ENCODE measurements at places on chromosomes 16 and 17. TPM values are rescaled to one million over a fixed set of nuclear protein-coding genes. Genes with fewer than 3 reads are reported as not detected.

GRCh38 chr16:62814891-62815290 is 778.7 kb upstream of the CDH8 start:
- no peaks in the 10 kb centered on the region for H3K36me3 ChIP-seq
- no peak overlapping the region for H3K27ac ChIP-seq
- H3K4me3 ChIP-seq = no peak overlapping the region

GRCh38 chr16:14409563-14409962 is 220.5 kb downstream of the PARN start:
- H3K36me3 ChIP-seq = no peaks in the 10 kb centered on the region
- H3K4me1 ChIP-seq = no peaks in the 10 kb centered on the region
- H3K27ac ChIP-seq = no peak overlapping the region
- DNase-seq = no peak

GRCh38 chr16:1895068-1895467 is 23.1 kb upstream of the MEIOB start:
- no peak for DNase-seq
- H3K4me1 ChIP-seq = no peaks in the 10 kb centered on the region

- no peaks in the 10 kb centered on the region for H3K27me3 ChIP-seq
- no peak overlapping the region for H3K4me3 ChIP-seq
- no peak overlapping the region for H3K27ac ChIP-seq
- no peaks in the 10 kb centered on the region for H3K36me3 ChIP-seq
Measured at GRCh38 chr16:4536391-4537106, 2.0 kb downstream of the CDIP1 start.

SYNGR2 gene
- 55.3 TPM for total RNA-seq

Measured in A673 (cell line).